Sigmoid colon (tissue), 7 donors: ENCODE measurements at places on chromosomes 11 and 22. TPM values are rescaled to one million over a fixed set of nuclear protein-coding genes. Genes with fewer than 3 reads are reported as not detected.

TSSK2 gene
- total RNA-seq, result not detected

BTBD10 gene
- 45.1 TPM for total RNA-seq

UCP3 gene
- 0.71 TPM for total RNA-seq

GRM5 gene
- not detected for total RNA-seq

LUZP2 gene
- total RNA-seq, result 0.83 TPM

DNA sequence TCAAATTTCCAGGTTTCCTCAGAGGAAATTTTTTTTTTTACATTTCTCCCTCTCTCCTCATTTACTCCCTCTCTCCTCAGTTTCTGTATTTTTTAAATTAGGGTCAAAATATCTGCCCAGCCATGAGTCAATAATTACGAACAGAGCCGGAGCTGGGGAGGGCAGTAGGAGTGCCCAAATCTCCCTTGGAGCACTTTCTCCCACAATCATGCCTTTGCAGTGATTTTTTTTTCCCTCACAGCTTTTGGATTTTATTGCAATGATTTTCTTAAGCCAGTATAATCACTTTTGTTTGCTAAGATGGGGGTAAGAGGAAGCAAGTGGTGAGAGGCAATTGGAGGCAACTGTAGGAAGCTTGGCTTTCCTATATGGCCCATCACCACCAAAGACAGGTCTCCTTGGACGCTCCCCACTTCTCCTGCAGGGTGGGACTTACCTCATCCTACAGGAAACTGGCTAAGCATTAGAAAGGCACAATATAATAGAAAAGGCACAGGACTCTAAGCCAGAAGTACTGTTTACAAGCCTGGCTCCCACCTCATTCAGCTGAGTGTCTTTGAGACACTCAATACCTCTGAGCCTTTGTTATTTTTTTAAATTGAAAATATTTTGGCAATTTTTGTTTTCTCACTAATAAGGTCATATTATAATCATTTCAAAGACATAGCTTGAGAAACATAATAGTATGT lies 192.6 kb upstream of the PITPNB start:
- H3K27ac ChIP-seq, result no peak overlapping the region
- H3K4me3 ChIP-seq, result no peak overlapping the region
- no peak for DNase-seq
- peaks cover 40% of the 10 kb centered on the region for H3K4me1 ChIP-seq

- H3K4me1 ChIP-seq, result peaks cover 28% of the 10 kb centered on the region
- H3K4me3 ChIP-seq, result no peak overlapping the region
- no peak for DNase-seq
- H3K27me3 ChIP-seq, result no peaks in the 10 kb centered on the region
These were observed 41.2 kb downstream of the SNX19 start for GRCh38 chr11:130874955-130875531.

DNA sequence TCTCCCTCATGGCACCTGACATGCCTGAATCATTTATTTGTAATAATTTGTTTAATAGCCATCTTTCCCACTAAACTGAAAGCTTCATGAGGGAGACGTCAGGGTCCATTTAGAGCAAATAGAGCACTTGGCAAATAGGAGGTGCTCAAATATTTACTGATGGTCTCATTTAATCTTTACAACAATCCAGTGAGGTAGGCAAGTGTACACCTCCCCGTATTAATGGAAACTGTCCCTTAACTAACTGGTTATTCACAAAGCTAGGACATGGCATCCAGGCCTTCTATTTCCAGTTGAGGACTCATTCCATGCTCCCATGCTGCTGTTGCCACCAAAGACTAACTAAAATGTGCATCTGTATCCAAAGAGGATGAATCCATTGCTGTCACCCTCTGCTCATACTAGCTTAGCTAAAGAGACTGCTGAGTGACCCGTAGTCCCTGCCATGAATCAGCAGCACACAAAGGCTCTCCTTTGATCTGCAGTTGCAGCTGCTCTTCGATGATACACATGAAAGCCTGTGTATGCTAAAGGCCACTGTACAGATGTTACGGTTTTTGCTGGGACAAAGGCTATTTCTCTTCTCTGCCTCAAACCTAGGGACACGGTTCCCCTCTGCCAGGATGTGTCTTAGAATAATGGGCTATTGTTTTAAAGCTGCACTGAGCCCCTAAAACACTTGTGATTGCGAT lies 82.6 kb downstream of the RAB30 start:
- H3K36me3 ChIP-seq, result no peaks in the 10 kb centered on the region
- H3K4me3 ChIP-seq, result no peak overlapping the region
- peaks cover 32% of the 10 kb centered on the region for H3K4me1 ChIP-seq
- DNase-seq, result no peak

GRCh38 chr11:15800111-15800800 lies 556.1 kb downstream of the SOX6 start:
- H3K4me3 ChIP-seq, result no peak overlapping the region
- H3K4me1 ChIP-seq, result no peaks in the 10 kb centered on the region
- DNase-seq, result no peak
- no peaks in the 10 kb centered on the region for H3K36me3 ChIP-seq
- H3K27ac ChIP-seq, result no peak overlapping the region
